ENCODE measurements at places on chromosomes 3 and 15. TPM values are rescaled to one million over a fixed set of nuclear protein-coding genes. Genes with fewer than 3 reads are reported as not detected.

Gene CAV3
- total RNA-seq, result 143 TPM

Gene SPESP1
- total RNA-seq, result 1.8 TPM

Gene TUBGCP5
- total RNA-seq, result 34.8 TPM

Gene HGD
- 2.5 TPM for total RNA-seq

Data from tongue (tissue), 3 donors.